ENCODE measurements at places on chromosomes 1 and 21. TPM values are rescaled to one million over a fixed set of nuclear protein-coding genes. Genes with fewer than 3 reads are reported as not detected.

FCRL4 gene
- not detected for total RNA-seq

UBASH3A gene
- total RNA-seq = not detected

LRRIQ3 gene
- not detected for total RNA-seq

NGF gene
- 1.3 TPM for total RNA-seq

TEKT2 gene
- not detected for total RNA-seq

Data from placental pericyte (primary cell).